ENCODE measurements at places on chromosomes 2 and 18. TPM values are rescaled to one million over a fixed set of nuclear protein-coding genes. Genes with fewer than 3 reads are reported as not detected.

ZNF532 gene
- total RNA-seq = 44.7 TPM

RUFY4 gene
- 0.29 TPM for total RNA-seq

VAMP8 gene
- 27.4 TPM for total RNA-seq

SPHKAP gene
- not detected for total RNA-seq

IL36B gene
- not detected for total RNA-seq

TWIST2 gene
- 1.8 TPM for total RNA-seq

LYG2 gene
- total RNA-seq = not detected

TNFAIP6 gene
- total RNA-seq = not detected

EPG5 gene
- 28.8 TPM for total RNA-seq

FAM117B gene
- total RNA-seq = 2.6 TPM

IL1B gene
- total RNA-seq = 0.33 TPM

OR6B2 gene
- total RNA-seq = not detected

CYP1B1 gene
- total RNA-seq = 1.6 TPM

SULT1C2 gene
- not detected for total RNA-seq

ATP6V1C2 gene
- under 0.01 TPM for total RNA-seq

SLC1A4 gene
- total RNA-seq = 14.4 TPM

MROH2A gene
- total RNA-seq = not detected

CRYBA2 gene
- not detected for total RNA-seq

Data from vein endothelial cell (primary cell).